ENCODE measurements at places on chromosomes 5 and 9.

- no peak for DNase-seq
Measured at GRCh38 chr9:133813749-133814585, 75.8 kb upstream of the SARDH start.

GRCh38 chr5:74375271-74375670 lies 265.3 kb downstream of the ENC1 start:
- no peak for DNase-seq

DNA sequence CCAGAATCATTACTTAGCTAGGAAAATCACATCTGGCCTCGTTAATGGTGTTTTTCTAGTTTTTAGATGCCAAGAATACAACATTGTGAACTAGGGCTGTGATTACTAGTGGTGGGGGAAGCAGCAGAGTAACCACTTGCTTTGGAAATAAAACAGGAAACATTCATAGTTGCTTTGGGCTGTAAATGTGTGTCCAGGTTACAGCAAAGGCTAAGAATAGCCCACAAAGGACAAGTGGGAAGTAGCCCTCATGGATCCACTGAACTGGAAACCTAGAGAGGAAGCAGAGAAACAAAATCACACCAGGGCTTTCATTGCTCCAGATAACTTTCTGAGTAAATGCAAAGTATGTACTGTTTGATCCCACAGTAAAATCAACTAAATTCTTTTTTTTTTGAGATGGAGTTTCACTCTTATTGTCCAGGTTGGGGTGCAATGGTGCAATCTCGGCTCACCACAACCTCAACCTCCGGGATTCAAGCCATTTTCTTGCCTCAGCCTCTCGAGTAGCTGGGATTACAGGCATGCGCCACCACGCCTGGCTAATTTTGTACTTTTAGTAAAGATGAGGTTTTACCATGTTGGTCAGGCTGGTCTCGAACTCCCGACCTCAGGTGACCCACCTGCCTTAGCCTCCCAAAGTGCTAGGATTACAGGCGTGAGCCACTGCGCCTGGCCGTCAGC lies 56.2 kb upstream of the TNFSF15 start:
- DNase-seq = no peak

DNA sequence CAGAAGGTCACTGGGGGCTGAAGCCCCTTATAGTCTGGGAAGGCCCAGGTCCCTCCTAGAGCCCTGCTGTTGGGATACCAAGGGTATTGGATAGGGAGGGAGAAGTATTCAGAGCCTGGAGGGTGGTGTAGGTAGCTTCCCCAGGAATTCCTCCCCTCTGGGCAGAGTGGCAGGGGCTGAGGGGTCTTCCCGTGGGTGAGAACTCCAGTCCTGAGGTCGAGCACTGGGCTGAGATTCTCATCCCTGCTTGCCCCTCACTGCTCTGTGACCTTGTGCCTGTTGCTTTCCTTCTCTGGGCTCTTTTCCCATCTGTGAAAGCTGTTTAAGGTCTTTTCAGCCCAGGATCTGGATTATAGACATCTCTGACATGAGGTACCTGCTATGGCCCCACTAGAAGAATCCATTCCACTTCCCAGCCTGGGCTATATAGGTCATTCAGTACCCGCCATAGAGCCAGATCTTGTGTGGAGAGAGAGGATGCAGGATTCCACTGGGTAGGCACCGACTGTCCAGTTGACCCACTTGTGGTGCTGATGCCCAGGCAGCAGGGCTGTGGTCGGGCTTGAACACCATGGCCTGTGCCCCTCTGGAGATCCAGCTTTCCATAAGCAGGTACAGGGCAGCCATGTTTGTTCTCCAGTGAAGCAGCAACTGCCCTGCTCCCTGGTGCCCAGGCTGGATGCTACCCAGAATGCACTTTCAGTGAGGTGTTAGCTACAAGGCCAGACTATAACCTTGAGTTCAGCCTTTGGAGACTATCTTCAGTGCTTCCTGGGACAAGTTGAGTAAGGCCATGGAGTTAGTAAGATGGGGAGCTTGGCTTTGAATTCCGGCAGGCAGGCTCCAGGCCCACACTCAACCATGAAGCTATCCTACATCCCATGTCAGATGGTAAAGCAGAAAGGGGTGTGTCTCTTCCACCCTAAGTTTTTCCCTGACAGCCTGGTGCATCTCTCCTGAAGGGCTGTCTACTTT lies 60.1 kb downstream of the AMBP start:
- no peak for DNase-seq

DNA sequence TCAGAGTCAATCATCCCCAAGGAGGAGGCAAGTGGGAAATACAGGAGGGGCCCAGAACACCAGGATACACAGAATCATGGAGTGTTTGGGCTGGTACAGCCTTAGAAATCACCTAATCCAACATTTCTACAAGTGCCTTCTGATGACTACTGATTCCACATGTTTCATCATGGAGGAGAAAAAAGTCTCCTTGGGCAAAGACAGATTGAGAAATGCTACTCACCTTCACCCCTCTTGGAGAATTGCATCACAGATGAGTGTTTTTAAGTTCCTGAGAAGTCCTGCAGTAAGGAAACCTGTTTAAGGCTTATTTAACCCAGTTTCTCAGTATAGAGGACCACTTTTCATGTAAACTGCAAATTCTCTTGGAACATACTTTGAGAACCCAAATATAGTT lies 2.2 kb upstream of the SLIT3 start:
- DNase-seq = no peak

DNA sequence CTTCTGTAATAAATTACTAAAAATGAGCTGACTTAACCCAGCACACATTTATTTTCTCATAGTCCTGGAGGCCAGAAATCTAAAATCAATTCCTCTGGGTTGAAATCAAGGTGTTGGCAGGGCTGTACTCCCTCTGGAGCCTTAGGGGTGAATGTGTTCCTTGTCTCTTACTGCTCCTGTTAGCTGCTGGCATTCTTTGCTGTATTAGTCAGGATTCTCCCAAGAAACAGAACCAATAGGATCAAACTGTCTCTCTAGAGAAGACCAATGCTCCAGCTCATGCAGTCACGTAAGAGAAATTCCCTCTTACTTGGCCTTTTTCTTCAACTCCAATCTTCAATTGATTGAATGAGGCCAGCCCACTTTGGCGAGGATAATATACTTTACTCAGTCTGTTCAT lies 15.3 kb upstream of the CD180 start:
- DNase-seq = no peak

DNA sequence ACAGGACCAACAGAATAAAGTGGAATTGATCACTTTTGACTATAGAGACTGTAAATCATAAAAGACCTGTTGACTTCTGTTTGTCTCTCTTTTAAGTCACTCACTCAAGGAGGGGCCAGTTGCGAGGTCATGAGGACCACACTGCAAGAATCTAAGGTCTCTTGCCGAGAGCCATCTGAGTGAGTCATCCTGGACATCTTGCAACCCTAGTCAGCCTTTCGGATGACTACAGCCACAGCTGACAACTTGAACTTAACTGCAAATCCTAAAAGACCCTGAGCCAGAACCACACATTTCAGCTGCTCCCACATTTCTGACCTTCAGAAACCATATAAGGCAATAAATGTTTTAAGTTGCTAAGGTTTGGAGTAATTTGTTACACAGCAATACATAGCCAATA lies 129.7 kb upstream of the RAD23B start:
- no peak for DNase-seq

DNA sequence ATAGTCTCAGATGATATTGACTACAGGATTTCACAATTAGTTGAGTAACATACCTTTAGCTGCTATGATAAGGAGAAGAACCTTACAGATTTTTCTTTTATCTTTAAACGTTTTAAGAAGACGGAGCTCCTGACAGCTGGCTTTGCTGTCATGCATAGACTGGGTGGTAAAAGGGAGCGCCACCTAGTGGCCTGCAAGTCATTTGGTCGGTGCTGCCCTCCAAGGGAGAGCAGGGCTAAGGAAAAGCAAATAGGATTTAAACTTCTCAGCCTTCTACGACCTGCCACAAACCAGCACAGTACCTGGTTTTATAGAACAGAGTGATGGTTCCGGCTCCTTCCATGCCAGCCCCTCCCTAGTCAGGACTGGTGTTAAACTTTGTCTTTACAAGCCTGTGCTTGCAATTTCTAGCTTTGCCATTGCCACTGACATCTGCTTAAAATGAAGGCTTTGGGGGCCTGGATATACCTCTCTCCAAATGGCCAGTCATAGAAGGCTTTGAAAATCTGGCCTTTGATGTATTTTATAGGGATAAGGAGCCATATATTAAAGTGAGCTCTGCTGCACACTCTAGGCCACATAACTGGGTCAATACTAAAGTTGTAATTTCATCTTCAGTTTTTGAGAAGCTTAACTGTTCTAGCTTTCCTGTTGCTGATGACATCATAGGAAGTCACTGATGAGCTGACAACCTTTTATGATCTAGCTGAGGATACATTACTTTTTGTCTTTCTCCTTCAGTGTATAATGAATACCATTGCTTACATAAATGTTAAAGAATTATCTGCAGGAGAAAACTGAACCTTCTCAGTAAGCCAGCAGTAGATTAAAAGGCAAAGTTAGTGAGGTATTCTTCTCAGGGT lies 31.1 kb upstream of the ADAMTSL1 start:
- DNase-seq = peak; percentile 76

- DNase-seq = no peak
Measured at GRCh38 chr5:56330806-56331205, 97.7 kb upstream of the ANKRD55 start.

All from midbrain (tissue), 1 donor.